Ammon's horn (tissue), 1 donor: ENCODE measurements at places on chromosomes 12 and 14.
A peak's percentile ranks its signal among the peaks of the same experiment; 100 is the strongest.

GRCh38 chr14:103186241-103186822, 63.1 kb downstream of the TNFAIP2 start:
- DNase-seq, result no peak

DNA sequence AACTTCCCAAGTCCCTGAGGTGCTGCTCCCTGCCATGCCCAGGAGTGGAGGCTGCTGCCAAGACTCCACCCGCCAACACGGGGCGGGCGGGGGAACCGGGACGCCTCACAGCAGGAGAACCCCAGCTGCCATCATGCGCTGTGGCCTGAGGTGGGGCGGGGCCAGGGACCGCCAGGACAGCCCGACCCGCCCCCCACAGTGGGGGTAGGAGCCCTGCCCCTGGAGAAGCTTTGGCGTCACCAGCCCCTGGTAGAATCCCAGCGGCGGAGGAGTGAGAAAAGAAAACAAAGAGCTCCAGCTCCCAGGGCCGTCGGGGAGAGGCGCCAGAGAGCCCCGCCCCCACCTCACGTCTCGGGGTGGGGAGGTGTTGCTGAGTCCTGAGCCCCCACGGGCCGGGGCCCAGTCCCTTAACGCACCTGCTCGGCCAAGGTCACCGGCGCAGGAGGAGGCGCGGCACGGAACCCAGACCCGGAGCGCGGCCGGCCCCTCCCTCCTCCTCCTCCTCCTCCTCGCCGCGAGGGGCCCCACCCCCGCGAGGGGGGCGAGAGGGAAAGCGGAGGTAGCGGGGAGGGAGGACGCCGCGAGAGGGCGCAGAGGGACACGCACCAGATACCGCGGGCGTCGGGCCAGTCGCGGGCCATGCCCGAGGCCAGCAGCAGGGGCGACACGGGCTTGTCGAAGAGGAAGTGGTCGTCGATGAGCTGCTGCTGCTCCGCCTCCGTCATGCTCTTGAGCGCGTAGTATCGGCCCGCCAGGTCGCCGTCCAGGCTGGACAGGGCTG, 1.8 kb downstream of the CKB start:
- DNase-seq, result peak; percentile 87

- no peak for DNase-seq
These were observed 112.0 kb upstream of the ATF7IP start for GRCh38 chr12:14253496-14253895.

- no peak for DNase-seq
These were observed 42.8 kb upstream of the CPM start for GRCh38 chr12:68975811-68976210.

DNA sequence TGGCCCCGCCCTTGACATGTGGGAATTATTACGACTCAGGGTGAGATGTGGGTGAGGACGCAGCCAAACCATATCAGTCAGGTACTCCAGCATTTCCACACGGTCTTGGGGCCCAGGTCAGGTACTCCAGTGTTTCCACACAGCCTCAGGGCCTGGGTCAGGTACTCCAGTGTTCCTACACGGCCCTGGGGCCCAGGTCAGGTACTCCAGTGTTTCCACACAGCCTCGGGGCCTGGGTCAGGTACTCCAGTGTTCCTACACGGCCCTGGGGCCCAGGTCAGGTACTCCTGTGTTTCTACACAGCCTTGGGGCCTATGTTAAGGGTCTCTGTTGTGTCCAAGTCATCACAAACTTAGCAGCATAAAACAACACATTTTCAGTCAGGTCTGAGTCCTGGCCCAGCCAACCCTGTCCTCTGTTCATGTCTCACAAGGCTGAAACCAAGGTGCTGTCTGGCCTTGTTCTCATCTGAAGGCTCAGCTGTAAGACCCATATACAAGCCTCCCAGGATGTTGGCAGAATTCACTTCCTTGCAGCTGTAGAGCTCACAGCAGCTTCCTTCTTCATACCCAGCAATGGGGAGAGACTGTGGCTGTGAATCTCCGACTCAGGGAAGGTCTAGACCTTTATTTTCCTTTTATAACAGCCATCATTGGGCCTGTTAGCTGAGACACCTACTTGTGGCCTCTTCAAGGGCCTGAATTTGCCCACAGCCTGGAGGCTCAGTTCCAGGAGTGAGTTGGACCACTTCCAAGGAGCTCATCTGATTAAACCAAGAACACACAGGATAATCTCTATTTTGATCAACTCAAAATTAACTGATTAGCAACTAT, 107.6 kb upstream of the SFSWAP start:
- DNase-seq, result no peak

DNA sequence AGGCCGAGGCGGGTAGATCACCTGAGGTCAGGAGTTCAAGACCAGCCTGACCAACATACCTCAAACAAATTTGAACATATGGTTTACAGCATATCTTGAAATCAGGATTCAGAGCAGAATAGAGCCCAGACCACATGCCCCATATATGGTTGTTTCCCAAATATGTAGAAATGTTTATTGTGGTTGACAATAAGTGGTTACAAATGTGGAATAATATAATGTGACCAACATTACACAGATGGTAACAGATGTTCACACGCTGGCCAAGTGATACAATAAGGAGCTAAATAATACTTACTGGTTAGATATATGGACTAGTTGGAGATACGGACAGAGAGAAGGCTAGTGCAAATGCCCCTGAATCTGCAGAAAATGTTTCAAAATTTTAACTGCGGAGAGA, 85.3 kb downstream of the MAPKAPK5 start:
- DNase-seq, result no peak

GRCh38 chr12:18970603-18971002, 158.9 kb upstream of the PLEKHA5 start:
- DNase-seq, result no peak

DNA sequence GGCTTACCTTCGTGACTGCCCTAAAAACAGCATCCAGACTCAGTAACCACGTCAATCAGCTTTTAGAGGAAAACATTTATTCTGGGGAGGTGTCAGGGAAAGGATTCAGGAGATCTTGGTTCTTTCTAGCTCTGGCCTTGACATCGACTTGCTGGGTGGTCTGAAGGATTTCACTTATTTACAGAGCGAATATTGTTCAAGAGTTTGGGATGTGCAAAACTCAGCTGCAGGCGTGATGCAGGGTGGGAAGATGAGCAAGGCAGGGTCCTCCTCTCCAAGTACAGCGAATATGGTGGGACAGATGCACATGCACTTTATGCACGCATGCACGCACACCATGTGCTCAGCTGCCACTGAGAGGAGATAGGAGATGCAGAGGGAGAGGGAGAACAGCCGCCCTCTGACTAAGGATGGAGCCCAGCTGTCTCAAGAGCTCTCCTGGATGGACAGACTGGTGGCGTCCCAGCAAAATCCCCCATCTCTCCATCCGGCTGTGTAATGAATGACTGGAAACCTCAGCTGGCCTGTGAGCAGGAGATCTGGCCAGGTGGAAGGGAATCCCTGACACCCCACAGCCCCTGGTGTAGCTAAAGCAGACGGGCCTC, 24.4 kb upstream of the BDKRB1 start:
- no peak for DNase-seq

- no peak for DNase-seq
These were observed 85.4 kb upstream of the PLXNC1 start for GRCh38 chr12:94062796-94063635.

GRCh38 chr14:71855399-71856036, 76.7 kb upstream of the RGS6 start:
- DNase-seq, result peak; percentile 54

DNA sequence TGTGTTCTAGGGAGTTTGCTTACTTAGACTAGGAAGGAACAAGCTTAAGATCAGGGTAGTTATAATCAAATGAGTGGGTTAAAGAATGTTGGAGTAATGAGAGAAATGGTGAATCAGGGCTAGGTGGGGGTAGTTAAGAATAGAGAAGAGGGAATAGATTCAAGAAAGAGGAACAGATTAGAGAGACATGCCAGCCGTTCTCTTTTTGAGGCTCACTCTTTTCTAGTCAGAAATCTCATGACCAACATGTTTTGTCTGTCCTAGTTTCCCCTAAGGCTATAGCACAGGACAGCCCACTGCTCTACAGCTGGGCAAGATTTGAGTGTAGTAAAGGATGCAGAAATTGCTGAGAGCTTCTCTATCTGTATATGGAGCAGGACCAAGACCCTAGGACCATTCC, 258.4 kb downstream of the AKAP6 start:
- no peak for DNase-seq

- DNase-seq, result peak; percentile 51
These were observed 882.3 kb downstream of the RPS29 start for GRCh38 chr14:48703728-48704467.

DNA sequence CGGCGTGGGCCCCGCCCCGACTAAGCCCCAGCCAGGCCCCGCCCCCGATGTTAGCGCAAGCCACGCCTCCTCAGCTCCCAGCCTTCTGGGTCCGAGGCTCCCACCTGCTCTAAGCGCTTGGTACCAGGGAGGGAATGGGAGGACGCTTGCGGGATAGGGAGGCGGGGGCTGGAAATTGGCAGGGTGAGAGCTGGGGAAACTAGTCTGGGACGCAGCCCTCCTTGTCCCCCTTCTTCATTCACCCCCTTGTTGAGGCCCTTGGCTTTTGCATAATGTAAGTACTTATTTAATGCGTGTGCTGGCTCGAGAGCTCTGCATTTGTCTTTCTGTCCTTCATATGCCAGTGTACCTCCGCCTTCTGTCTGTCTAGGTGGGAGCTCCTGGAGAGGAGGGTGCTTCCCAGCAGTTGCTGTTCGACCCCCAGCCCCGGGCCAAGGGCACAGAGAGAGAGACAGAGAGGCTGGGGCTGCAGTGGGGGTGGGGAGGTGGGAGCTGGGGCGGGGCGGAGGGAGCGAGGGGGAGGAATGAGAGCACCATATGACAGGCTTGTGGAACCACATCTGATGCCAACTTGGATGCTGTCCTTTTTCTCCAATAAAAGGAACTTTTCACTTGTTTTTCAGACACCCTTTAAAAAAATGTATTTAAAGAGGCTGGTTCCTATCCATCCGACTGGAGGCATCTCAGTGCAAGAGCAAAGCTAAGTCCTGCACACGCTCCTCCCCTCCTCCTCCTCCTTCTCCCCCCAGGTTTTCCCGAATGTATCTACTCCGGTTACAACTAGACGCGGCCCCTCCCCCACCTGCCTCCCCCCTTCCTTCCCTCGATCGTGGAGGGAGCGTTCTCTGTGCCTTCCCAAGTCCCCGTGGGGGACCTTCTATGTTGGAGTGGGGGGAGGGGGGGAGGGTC, 25.6 kb upstream of the MAP1LC3B2 start:
- DNase-seq, result peak; percentile 87

DNA sequence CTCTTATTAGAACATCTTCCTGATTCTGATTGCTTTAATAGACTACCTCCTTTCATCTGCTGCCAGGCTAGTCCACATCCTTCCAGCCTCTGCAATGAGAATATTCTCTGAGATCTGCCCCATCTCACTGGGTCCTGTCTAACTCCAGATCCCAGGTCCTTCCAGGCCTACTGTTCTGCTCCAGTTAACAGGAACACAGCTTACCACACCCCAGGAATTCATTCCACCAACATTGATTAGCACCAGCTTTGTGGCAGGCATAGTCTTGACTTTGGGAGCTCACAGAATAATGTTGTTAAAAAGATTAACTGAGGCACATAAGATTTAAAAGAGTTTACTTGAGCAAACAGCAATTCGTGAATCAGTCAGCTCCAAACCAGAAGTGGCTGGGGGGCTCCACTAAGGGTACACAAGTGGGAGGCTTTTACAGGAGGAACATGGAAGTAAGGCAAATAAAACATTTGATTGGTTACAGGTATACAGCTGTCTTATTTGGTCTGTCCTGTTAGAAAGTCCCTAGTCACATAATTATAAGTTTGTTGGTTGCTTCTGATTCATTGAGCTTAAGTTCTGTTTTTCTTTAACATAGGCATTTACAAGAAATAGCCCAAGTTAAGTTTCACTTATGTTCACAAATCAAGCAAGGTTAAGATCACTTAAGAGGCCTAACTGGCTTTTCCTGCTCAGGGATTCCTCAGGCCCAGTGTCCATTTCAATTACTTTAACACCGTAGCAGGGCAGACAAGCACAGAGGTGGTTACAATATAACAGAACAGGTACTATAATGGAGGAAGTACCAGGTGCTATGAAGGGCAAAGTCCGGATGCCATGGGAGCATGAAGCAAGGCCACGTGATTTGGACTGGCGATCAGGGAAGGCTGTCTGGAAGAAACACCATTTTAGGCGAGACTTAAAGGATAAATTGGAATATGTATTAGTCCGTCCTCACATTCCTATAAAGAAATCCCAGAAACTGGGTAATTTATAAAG, 12.2 kb upstream of the MYH7 start:
- DNase-seq, result no peak

GRCh38 chr14:76761136-76761959, at the start of gene VASH1:
TSS of gene VASH1 (plus strand) at chr14:76761468. CDS start at chr14:76762822, 1,354 bp downstream.
- peak; percentile 83 for DNase-seq

- no peak for DNase-seq
These were observed 1317.4 kb upstream of the TMEM132C start for GRCh38 chr12:126949558-126949957.

DNA sequence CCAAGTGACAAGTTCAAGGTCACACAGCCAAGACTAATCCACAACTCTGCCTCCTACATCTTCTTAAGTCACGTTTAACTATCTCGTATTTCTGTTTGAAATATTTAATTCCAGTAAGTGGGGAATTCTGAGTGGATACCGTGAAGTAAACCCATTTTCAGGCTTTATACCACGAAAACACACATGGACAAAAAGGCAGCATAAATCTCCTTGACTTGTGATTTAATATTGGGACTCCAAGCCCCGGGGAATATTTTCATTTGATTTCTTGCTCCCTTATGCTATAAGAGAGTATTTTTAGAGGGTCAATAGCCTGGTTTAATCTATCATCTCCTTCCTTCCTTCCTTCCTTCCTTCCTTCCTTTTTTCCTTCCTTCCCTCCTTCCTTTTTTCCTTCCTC, 716.7 kb downstream of the VRK1 start:
- DNase-seq, result no peak

- DNase-seq, result no peak
These were observed 52.5 kb downstream of the ATP23 start for GRCh38 chr12:57993834-57994233.

- DNase-seq, result peak; percentile 82
These were observed at the start of gene STXBP6 for GRCh38 chr14:25049568-25050268. TSS of gene STXBP6 (minus strand) at chr14:25050147. CDS start at chr14:24974818, 75,329 bp downstream.

DNA sequence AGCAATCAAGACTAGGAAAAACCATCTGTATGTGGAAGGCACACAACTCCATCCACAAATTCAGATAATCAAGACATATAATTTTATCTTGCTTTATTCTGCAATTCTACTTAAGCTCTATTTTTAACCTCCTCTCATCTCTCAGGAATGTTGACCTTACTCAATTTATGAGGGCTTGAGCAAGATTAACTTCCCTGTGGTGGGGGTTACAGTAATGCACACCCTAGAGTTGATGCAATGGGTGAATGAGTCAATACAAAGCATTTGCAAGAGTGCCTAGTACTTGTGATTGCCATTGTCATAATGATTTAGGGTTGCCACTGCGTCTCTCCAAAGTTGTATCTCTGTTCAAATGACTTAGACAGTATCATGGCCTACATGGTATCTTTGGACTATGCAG, 1598.4 kb upstream of the TMEM132C start:
- no peak for DNase-seq
